ENCODE measurements at places on chromosomes 6 and 20. TPM values are rescaled to one million over a fixed set of nuclear protein-coding genes. Genes with fewer than 3 reads are reported as not detected.

OOEP gene
- not detected for total RNA-seq

ERVFRD-1 gene
- not detected for total RNA-seq

DNA sequence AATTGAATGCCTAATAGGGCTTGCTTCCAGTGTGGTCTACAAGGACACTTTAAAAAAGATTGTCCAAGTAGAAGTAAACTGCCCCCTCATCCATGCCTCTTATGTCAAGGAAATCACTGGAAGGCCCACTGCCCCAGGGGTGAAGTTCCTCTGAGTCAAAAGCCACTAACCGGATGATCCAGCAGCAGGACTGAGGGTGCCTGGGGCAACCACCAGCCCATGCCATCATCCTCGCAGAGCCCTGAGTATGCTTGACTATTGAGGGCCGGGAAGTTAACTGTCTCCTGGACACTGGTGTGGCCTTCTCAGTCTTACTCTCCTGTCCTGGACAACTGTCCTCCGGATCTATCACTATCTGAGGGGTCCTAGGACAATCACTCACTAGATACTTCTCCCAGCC lies 411.5 kb downstream of the TENT5A start:
- no peaks in the 10 kb centered on the region for H3K27me3 ChIP-seq
- H3K4me3 ChIP-seq: no peak overlapping the region
- DNase-seq: no peak
- no peaks in the 10 kb centered on the region for H3K4me1 ChIP-seq

- H3K4me1 ChIP-seq: no peaks in the 10 kb centered on the region
- no peak for DNase-seq
- peaks cover 14% of the 10 kb centered on the region for H3K27me3 ChIP-seq
- H3K4me3 ChIP-seq: no peak overlapping the region
Measured at GRCh38 chr20:1177680-1178079, 7.1 kb downstream of the TMEM74B start.

GRCh38 chr6:146878952-146879340 lies 280.2 kb downstream of the ADGB start:
- no peak overlapping the region for H3K27ac ChIP-seq
- H3K4me1 ChIP-seq: peaks cover 12% of the 10 kb centered on the region
- no peaks in the 10 kb centered on the region for H3K27me3 ChIP-seq
- no peak for DNase-seq

DNA sequence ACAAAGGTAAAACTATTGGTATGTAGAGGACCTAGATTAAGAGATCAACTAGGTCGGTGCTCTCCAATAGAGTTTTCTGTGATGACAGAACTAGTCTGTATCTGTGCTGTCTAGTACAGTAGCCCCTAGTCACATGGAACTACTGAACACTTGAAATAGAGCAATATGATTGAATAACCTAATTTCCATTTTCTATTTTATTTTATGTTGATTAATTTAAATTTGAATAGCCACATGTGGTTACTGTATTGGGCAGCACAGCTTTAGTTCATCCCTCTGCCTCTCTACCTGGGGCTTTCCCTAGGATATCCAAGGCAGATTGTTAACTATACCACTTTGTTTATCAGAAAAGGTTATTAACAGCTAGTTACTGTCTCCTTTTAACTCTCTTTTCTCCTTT lies 27.0 kb downstream of the FILIP1 start:
- H3K36me3 ChIP-seq: no peaks in the 10 kb centered on the region
- H3K4me1 ChIP-seq: peaks cover 6% of the 10 kb centered on the region
- H3K4me3 ChIP-seq: no peak overlapping the region
- peaks cover 1% of the 10 kb centered on the region for H3K27me3 ChIP-seq
- no peak overlapping the region for H3K27ac ChIP-seq

- H3K36me3 ChIP-seq: peaks cover 3% of the 10 kb centered on the region
- H3K27me3 ChIP-seq: peaks cover 10% of the 10 kb centered on the region
Measured at GRCh38 chr20:46963758-46964617, 69.3 kb downstream of the EYA2 start.

DNA sequence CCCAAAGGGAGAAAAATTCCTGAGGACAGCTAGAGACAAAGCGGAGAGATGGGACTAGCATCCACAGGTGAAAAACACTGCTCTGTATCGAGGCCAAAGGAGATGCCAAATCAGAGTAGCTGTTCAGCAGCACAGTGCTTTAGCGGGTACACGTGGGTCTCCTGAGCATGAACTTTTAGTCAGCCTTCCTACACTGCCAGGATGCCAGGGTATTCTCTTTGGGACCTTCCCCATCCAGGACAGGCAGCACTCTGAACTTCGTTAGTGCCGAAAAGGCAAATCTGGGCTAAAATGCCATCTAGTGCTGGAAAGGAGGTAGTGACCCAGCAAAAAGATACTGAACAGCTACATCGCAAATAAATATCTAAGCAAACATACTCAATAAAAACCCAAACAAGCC lies 64.9 kb downstream of the C6orf58 start:
- H3K4me3 ChIP-seq: no peak overlapping the region
- DNase-seq: peak; percentile 15
- no peak overlapping the region for H3K27ac ChIP-seq

DNA sequence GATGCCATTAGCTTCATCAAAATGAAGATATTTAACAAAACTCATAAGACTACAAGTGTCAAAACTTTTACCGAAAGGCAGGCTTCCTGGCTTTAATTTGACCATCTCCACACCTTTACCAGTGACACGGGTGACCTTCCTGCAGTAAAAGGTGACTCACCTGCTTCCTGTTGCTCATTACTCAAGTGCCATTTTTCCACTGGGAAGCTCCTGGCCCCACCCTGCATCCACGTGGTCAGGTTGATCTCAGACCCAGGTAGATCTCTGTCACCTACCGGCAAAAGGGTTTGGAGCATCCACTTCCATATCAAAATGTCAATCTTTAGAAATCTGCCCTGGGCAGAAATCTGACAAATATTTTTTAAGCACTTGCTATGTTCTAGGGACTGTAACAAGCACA lies 31.9 kb upstream of the CDH4 start:
- peaks cover 8% of the 10 kb centered on the region for H3K27me3 ChIP-seq
- H3K4me3 ChIP-seq: no peak overlapping the region
- H3K4me1 ChIP-seq: no peaks in the 10 kb centered on the region
- peaks cover 5% of the 10 kb centered on the region for H3K36me3 ChIP-seq
- no peak overlapping the region for H3K27ac ChIP-seq

- peaks cover 20% of the 10 kb centered on the region for H3K4me1 ChIP-seq
- no peak for DNase-seq
- no peaks in the 10 kb centered on the region for H3K36me3 ChIP-seq
- peaks cover 16% of the 10 kb centered on the region for H3K27me3 ChIP-seq
Measured at GRCh38 chr6:33727932-33728331, 16.4 kb upstream of the UQCC2 start.

GRCh38 chr6:112925702-112926101 lies 578.6 kb downstream of the RFPL4B start:
- H3K36me3 ChIP-seq: peaks cover 17% of the 10 kb centered on the region
- no peaks in the 10 kb centered on the region for H3K27me3 ChIP-seq
- no peak overlapping the region for H3K27ac ChIP-seq
- H3K4me3 ChIP-seq: no peak overlapping the region
- peaks cover 4% of the 10 kb centered on the region for H3K4me1 ChIP-seq
